ENCODE measurements at places on chromosomes 2 and 18.

GRCh38 chr2:157722580-157723234, 94.0 kb upstream of the ACVR1C start:
- DNase-seq: no peak

GRCh38 chr2:235270956-235271355, 222.9 kb upstream of the AGAP1 start:
- no peak for DNase-seq

DNA sequence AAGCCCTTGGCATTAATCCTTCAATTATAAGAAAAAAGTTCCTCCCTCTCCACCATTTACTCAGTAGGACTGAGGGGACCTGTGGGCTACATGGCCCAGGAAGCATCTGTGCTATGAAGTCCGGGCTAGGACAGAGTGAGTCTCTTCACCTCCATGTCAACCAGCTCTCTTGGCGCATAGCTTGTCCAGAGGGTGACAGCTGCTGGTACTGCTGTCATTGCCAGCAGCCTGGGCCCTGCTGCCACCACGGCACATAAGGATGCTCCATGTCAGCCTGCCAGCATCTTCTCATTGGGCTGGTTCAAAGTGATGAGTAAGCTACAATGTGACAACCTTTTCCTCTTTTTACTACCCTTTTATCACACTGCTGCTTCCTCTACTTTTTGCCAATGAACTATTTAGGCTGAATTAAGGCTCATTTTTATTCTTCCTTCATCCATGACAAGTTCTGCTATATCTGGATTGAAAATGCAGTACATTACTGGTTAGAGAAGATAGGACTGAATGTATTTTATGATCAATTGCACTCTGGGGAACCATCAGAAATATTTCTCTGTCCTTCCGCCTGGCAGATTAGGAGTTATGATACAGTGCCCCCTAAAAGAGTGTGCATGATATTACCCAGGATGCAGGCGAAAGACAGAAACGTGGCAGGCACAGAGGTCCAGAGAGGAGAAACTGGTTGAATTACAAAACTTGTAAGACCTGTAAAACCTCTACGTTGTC, 258.9 kb upstream of the TNP1 start:
- no peak for DNase-seq

DNA sequence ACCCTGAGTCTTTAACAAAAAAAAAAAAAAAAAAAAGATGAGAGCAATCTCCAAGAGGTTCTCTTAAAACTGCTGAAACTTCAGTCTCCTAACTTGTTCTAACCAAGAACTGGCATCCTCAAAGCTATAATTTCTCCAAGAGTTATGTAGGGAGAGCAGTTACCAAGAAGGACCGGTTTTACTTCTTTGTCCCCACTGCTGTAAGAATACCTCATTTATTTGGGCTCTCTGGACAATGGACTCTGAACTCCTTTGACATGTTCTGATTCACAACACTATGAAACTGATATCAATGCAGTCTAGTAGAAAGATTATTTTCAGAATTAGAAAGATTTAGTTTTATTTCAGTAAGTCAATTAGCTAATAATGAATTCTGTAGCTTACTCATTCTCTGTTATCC, 84.5 kb upstream of the DTNB start:
- no peak for DNase-seq

DNA sequence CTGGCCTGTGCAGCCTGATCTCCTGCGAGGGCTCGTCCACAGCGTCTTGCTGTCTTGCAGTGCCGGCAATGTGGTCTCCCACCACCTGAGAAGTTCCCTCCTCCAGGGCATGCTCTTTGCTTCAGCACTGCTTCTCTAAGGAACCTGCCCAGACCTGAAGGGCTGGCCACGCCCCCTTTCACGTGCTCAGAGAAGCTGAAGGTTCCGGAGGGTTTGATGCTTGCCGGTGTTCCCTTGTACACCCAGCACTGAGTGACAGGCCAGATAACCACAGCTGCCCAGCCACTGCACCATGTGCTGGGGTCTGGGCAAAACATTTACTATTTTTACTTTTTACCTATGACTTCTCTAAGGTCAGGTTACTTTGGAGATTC, 1.7 kb upstream of the POLR2D start:
- peak; percentile 38 for DNase-seq

- DNase-seq: no peak
Measured at GRCh38 chr18:76384114-76384790, 110.8 kb downstream of the ZNF516 start.

- no peak for DNase-seq
Measured at GRCh38 chr18:66819235-66819634, 215.3 kb upstream of the CDH19 start.

GRCh38 chr2:158890296-158890905, 78.0 kb upstream of the TANC1 start:
- DNase-seq: no peak

DNA sequence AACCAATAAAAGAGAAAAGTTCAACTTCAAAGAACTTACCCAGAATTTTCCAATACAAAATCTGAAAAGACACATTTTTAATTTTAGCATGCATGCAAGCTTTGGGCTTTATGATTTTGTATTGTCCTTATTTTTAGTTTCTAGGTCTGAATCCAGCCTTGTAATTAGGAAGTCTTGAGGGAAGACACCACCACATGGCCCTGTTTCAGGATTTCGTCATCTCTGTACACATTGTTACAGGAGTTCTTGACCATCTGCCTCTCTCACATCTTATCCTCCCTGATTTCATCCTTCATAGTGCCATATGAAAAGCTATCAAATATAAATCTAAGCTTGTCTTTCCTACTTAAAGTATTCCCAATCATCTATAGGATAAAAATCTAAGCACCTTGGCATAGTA, 176.1 kb downstream of the TXNL1 start:
- DNase-seq: no peak

GRCh38 chr2:191832668-191833067, 14.2 kb downstream of the CAVIN2 start:
- no peak for DNase-seq

DNA sequence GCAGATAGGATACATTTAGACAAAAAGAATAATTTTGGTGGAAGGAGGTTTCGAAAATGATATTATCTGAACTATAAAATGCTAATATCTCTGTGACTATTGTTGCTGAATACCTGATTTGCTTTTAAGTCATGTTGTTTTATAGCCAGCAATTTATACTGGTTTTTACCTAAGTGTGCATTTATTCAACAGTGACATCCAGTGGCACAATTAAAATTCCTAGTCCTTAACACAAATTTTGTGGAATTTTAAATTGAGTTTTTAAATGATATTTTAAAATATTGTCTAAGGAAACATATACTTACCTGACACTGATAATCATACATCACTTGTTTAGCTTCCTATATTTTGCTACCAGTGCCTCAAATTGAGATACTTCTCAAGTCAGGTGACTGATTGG, 144.8 kb downstream of the ARHGAP28 start:
- no peak for DNase-seq

DNA sequence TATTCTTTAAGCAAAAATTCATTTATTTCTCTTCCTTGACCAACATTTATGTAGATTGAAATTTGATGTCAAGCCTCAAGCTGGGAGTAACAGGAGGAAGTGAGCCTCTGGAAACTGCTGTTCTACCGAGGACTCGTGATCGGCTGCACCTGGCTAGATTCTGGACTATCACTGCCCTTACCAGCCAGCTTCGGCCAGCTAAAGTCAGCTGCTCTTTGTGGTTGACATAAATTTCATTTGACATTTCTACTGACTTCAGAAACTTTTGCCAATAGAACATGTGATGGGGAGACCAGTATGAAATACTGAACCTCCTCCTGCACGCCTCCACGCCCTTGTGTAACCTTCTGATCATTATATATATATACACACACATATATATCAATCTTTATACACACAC, 74.2 kb upstream of the RGPD5 start:
- DNase-seq: no peak

- no peak for DNase-seq
Measured at GRCh38 chr2:96541398-96542152, 5.0 kb downstream of the ARID5A start.

GRCh38 chr2:238985041-238985729, 137.3 kb downstream of the TWIST2 start:
- DNase-seq: no peak

GRCh38 chr18:79508565-79509535, 113.1 kb downstream of the NFATC1 start:
- no peak for DNase-seq

DNA sequence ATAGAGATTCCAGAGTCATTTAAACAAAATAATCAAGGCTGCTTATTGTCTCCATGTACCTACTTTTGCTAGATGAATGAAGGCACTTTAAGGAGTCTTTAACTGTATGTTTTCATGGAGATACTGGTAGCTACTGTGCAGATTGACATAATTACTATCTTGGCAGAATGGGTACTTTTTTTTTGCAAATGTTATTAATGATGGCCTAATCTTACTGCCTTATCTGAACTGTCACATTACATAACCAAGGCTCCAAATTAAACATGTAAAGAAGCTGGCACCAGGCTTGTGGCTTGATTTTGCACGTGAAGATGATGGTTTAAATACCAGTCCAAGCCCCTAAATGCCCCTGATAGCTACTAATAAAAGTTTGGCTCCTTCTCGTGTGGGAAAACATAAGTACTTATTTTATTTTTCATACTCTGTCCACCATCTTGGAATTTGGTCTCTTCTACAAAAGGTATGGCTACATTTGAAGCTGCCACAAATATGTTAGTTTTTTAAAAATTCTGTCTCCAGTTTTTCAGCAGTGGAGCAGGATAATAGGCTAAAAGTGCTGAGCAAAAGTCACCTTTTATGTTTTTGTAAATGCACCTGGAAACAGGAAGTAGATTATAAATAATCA, 4.1 kb downstream of the TRIB2 start:
- no peak for DNase-seq

DNA sequence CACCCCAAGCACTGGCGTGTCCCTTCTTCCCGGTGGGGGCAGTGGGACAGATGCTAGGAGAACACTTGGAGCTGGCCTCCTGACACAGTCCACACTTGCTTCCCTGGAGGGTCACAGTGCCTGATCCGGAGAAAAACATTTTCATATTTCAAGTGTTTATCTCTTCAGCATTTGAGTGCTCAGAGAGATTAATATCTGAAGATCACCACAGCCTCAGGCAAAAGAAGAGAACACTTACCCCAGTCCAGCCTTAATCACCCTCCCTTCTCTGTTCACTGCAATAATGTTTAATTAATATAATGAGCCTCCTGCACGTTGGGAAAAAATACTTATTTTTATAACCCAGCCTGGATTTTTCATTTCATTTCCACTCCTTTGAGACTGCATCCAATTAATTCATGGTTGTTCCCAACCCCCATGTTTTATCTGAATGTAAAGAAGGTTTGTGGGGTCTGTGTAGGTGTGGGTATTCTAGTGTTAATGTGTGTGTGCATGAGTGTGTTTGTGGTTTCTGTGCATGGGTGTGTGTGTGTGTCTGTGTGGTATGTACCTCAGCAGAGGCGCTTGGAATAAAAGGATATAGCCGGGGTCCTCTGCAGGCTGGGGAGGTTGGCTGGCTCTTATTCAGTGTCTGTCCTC, 72.1 kb downstream of the NRP2 start:
- DNase-seq: no peak

DNA sequence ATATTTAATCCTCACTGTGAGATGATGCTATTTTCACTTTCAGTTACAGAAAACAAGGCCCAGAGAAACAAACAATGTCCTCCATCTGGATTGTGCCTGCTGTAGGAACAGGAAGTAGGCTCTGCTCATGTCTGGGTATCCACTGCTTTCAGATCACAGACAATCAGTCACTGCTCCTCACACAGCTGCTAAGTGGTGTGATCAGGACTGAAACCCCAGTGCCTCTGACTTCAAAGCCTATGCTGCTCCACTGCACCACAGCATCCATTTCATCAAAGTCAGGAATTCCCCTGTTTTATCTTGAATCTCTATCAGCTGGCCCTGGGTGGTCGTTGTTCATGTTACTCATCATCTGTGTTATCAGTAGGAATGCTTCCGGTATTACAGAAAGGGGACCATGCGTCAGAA, 303.8 kb upstream of the TRIB2 start:
- DNase-seq: no peak

- DNase-seq: no peak
Measured at GRCh38 chr2:151808258-151809072, 19.8 kb downstream of the ARL5A start.

GRCh38 chr2:129400826-129401225, 578.6 kb upstream of the RAB6C start:
- DNase-seq: no peak

DNA sequence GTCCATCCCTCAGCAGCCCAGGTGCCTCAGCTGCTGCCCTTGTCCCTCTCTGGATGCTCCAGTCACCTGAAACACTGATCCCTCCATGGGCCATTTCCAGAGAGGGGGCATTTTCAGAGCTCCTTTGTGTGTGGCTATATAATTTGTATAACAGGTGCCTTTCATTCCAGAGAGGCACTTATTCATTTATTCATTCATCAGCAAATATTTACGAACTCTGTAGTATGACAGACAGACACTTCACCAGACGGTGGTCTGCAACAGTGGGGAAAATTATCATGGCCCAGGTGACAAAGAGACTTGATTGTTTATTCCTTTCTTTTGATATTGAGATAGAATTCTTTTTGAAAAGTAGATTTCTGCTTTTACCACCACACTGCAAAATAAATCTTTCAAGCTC, 361.7 kb downstream of the TMEM182 start:
- no peak for DNase-seq

DNA sequence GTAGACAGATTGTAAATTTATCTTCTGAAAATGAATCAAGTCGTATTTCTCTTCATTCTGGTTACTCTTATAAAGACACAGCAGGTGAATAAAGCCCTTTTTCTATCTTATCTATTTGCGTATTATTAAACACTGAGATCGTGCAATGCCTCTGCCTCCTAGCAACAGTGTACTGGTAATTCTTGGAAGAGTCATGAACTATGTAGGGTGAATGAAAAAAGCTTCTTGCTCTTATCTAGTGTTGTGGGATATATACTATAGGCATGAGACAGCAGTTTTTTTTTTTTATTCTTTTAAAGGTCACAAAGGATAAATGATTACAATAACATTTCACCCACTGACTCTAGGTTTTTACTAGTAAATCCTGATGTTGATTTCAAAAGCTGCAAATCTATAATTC, 324.2 kb downstream of the PDE11A start:
- DNase-seq: no peak

GRCh38 chr2:108571286-108571685, 37.0 kb downstream of the LIMS1 start:
- DNase-seq: no peak

Data from stimulated activated CD8-positive, alpha-beta memory T cell treated with anti-CD3 and anti-CD28 coated beads, Interleukin-4, amount 100 ng/mL, for 1 hour (primary cell).